ENCODE measurements at places on chromosomes 6 and 20. TPM values are rescaled to one million over a fixed set of nuclear protein-coding genes. Genes with fewer than 3 reads are reported as not detected.

DNA sequence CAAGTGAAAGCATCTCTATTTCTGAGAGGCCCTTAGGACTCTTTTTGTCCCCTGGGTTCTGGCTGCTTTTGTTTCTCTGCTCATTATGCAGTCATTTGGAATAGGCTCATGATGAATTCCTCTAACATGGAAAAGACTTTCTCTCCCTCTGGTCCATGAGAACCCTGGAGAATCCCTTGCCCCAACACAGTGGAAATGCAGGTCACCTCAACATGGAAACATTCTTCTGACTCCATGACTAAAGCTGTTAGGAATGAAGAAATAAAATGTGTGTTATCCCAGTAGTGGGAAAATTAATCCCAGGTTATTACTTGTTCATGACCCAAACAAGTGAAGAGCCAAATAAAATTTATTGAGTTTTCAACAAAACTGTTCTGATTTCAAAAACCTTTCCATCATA, 458.6 kb downstream of the EPM2A start:
- no peak for DNase-seq
- H3K4me3 ChIP-seq, result no peak overlapping the region
- no peaks in the 10 kb centered on the region for H3K27me3 ChIP-seq
- no peaks in the 10 kb centered on the region for H3K4me1 ChIP-seq

- no peaks in the 10 kb centered on the region for H3K27me3 ChIP-seq
- DNase-seq, result no peak
- no peak overlapping the region for H3K4me3 ChIP-seq
- no peak overlapping the region for H3K27ac ChIP-seq
- H3K36me3 ChIP-seq, result no peaks in the 10 kb centered on the region
Measured at GRCh38 chr20:10060226-10060625, 25.4 kb downstream of the ANKEF1 start.

Gene MLN
- not detected for polyA plus RNA-seq

Gene OTOR
- polyA plus RNA-seq, result not detected

- DNase-seq, result no peak
- H3K4me3 ChIP-seq, result no peak overlapping the region
- H3K27me3 ChIP-seq, result no peaks in the 10 kb centered on the region
- H3K4me1 ChIP-seq, result no peaks in the 10 kb centered on the region
- no peaks in the 10 kb centered on the region for H3K36me3 ChIP-seq
Measured at GRCh38 chr6:143782481-143782880, 60.7 kb upstream of the LTV1 start.

DNA sequence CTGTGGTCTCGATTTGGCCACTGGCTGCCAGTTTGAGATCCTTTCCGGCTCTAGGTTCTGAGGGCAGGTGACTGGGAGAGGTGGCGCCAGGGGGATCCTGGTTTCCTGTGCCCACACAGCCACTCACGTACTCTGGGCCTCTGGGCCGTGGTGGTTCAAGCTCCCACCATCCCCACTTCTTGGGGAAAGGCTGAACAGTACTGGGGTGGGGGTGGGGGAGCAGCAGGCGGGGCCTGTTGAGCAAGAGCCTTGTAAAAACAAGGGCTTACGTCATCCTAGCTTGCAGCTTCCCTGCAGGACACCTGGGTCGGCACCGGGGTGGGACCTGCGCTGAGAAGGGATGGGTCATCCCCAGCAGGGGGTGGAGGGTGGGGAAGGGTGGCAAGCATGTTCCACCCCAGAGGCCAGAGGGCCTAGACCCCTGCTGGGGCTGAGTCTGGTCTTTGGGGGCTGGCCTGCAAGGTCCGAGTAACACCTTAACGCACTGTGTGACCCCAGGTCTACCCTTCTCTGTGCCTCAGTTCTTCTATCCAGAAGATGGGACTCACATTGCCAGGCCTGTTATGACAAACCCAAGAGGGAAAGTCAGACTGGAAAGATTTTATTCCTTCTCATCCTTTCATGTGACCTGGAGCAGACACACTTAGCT, 3.1 kb upstream of the CEBPB start:
- peak overlapping the region; percentile 58 for H3K27ac ChIP-seq
- H3K4me1 ChIP-seq, result peaks cover 43% of the 10 kb centered on the region
- no peaks in the 10 kb centered on the region for H3K36me3 ChIP-seq
- DNase-seq, result no peak
- H3K27me3 ChIP-seq, result no peaks in the 10 kb centered on the region
- H3K4me3 ChIP-seq, result no peak overlapping the region

- no peaks in the 10 kb centered on the region for H3K36me3 ChIP-seq
- peaks cover 19% of the 10 kb centered on the region for H3K4me1 ChIP-seq
- no peaks in the 10 kb centered on the region for H3K27me3 ChIP-seq
- no peak overlapping the region for H3K27ac ChIP-seq
Measured at GRCh38 chr6:137391061-137391814, 103.0 kb downstream of the OLIG3 start.

DNA sequence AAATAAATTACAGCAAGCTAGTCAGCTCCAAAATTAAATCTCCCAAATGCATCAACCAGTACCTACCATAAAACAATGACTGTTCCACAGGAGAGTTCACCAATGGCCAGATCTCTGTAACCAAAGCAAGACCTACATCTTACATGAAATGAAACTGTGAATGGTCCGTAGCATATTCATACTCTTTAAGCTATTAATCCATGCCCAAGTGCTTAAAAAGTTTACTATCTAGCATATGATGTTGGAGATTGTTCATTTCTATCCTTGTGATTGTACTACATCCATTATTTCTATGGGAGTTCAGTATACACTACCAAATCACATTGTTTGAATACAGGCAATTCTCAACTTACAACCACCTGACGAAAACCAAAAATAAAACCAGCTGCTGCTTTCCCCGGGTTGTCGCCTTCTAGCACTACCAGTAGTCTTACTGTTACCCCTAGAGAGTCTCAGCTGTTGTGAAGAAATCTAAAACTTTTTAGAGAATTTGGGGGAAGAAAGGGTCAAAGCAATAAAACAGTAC, 38.0 kb downstream of the HIVEP2 start:
- DNase-seq, result no peak
- no peak overlapping the region for H3K4me3 ChIP-seq
- no peaks in the 10 kb centered on the region for H3K27me3 ChIP-seq
- H3K27ac ChIP-seq, result no peak overlapping the region
- peaks cover 3% of the 10 kb centered on the region for H3K4me1 ChIP-seq
- no peaks in the 10 kb centered on the region for H3K36me3 ChIP-seq

DNA sequence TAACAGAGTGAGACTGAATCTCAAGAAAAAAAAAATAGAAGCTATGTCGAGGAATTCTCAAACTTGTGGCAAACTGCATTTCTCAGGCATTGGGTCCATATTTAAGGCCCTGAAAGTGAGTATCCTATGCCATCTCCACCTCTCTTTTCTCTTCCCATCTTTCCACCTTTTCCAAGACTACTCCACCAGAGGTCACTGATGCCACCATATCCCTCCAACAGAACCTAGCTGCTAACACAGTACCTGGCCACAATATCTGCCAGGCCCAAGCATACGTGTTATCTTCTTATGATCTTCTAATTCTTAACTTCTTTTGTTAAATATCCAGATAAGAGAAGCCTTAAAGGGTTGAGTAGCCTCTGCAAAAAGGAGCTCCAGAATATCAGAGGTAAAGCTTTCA, 8.2 kb upstream of the ADGRF4 start:
- no peak overlapping the region for H3K4me3 ChIP-seq
- no peaks in the 10 kb centered on the region for H3K4me1 ChIP-seq
- no peaks in the 10 kb centered on the region for H3K27me3 ChIP-seq
- H3K36me3 ChIP-seq, result no peaks in the 10 kb centered on the region
- no peak for DNase-seq

- no peak overlapping the region for H3K4me3 ChIP-seq
- DNase-seq, result peak; percentile 76
- H3K27ac ChIP-seq, result peak overlapping the region; percentile 34
- no peaks in the 10 kb centered on the region for H3K36me3 ChIP-seq
- no peaks in the 10 kb centered on the region for H3K27me3 ChIP-seq
Measured at GRCh38 chr6:90285611-90286381, 10.8 kb downstream of the BACH2 start.

- H3K27me3 ChIP-seq, result no peaks in the 10 kb centered on the region
- no peaks in the 10 kb centered on the region for H3K36me3 ChIP-seq
- no peaks in the 10 kb centered on the region for H3K4me1 ChIP-seq
- H3K4me3 ChIP-seq, result no peak overlapping the region
- no peak for DNase-seq
Measured at GRCh38 chr20:52217689-52218395, 26.3 kb upstream of the ZFP64 start.

GRCh38 chr6:85135376-85136094, 314.3 kb upstream of the NT5E start:
- H3K4me3 ChIP-seq, result no peak overlapping the region
- no peak overlapping the region for H3K27ac ChIP-seq
- H3K36me3 ChIP-seq, result no peaks in the 10 kb centered on the region

DNA sequence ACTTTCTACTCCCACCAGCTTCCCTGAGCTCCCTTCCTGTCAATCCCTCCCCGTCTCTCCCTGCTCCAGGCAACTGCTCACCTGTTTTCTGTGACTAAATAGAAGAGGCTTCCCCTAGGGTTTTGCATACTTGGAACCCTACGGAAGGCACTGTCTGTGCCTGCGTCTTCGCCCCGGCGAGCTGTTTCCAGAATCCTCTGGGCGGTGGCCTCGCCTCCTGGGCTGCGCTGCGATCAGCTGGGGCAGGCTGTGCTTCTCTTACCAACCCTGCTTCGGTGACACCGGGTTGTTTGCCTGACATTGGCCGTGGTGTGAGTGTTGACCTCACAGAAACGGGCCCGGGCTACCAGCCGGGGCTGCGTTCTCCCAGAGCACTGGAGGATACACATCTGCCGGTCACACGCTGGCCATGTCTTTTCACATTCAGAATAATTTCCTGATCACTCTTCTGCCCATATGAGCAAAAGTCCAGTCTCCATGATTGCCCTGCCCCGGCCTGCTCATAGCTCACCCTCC, 29.4 kb upstream of the CCR6 start:
- no peak overlapping the region for H3K4me3 ChIP-seq
- no peaks in the 10 kb centered on the region for H3K36me3 ChIP-seq
- peak overlapping the region; percentile 91 for H3K27ac ChIP-seq
- H3K27me3 ChIP-seq, result no peaks in the 10 kb centered on the region
- no peak for DNase-seq
- no peaks in the 10 kb centered on the region for H3K4me1 ChIP-seq

Gene TSHZ2
- polyA plus RNA-seq, result 17.2 TPM

Gene FAM209B
- not detected for polyA plus RNA-seq

GRCh38 chr20:49671433-49671832, 42.2 kb downstream of the B4GALT5 start:
- no peak overlapping the region for H3K4me3 ChIP-seq
- no peak for DNase-seq
- H3K27me3 ChIP-seq, result no peaks in the 10 kb centered on the region
- H3K4me1 ChIP-seq, result peaks cover 29% of the 10 kb centered on the region

- no peak overlapping the region for H3K27ac ChIP-seq
- no peak overlapping the region for H3K4me3 ChIP-seq
- peaks cover 53% of the 10 kb centered on the region for H3K4me1 ChIP-seq
- H3K36me3 ChIP-seq, result no peaks in the 10 kb centered on the region
- H3K27me3 ChIP-seq, result no peaks in the 10 kb centered on the region
Measured at GRCh38 chr6:108644252-108644651, 83.5 kb downstream of the FOXO3 start.

- H3K4me1 ChIP-seq, result no peaks in the 10 kb centered on the region
- H3K27me3 ChIP-seq, result no peaks in the 10 kb centered on the region
- no peak overlapping the region for H3K4me3 ChIP-seq
- no peak overlapping the region for H3K27ac ChIP-seq
Measured at GRCh38 chr20:33407796-33408195, 6.5 kb upstream of the CDK5RAP1 start.

GRCh38 chr20:63095718-63096654, 89.2 kb upstream of the BHLHE23 start:
- H3K27me3 ChIP-seq, result peaks cover 91% of the 10 kb centered on the region
- peak; percentile 26 for DNase-seq
- no peaks in the 10 kb centered on the region for H3K36me3 ChIP-seq
- no peak overlapping the region for H3K4me3 ChIP-seq

DNA sequence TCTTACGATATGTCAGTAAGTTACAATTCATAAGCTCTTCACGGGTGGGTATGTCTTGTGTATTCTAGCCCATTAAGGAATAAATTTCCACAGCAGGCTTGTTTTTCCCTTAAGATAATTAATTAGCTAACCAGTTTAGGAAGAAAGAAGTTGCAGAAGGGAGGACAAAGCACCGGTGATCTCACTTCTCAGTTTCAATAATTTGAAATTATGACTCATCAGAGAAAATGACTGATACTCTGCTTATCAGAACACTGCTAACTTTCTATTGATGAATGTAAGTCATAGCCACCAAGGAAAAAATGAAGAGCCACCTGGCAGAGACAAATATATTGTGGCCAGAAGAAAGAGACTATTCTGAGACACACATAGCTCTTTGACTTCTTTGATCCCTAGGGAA, 35.0 kb upstream of the ENTPD6 start:
- no peak overlapping the region for H3K4me3 ChIP-seq
- no peak for DNase-seq
- no peak overlapping the region for H3K27ac ChIP-seq
- no peaks in the 10 kb centered on the region for H3K36me3 ChIP-seq
- no peaks in the 10 kb centered on the region for H3K27me3 ChIP-seq

Gene LPIN3
- polyA plus RNA-seq, result 14.5 TPM

GRCh38 chr6:145267076-145267867, 468.0 kb downstream of the EPM2A start:
- H3K27me3 ChIP-seq, result no peaks in the 10 kb centered on the region
- no peaks in the 10 kb centered on the region for H3K4me1 ChIP-seq
- H3K27ac ChIP-seq, result no peak overlapping the region
- H3K36me3 ChIP-seq, result no peaks in the 10 kb centered on the region
- no peak for DNase-seq

- DNase-seq, result no peak
- no peak overlapping the region for H3K27ac ChIP-seq
- H3K4me1 ChIP-seq, result peaks cover 5% of the 10 kb centered on the region
- no peak overlapping the region for H3K4me3 ChIP-seq
Measured at GRCh38 chr20:34403063-34403827, 40.2 kb downstream of the ITCH start.

DNA sequence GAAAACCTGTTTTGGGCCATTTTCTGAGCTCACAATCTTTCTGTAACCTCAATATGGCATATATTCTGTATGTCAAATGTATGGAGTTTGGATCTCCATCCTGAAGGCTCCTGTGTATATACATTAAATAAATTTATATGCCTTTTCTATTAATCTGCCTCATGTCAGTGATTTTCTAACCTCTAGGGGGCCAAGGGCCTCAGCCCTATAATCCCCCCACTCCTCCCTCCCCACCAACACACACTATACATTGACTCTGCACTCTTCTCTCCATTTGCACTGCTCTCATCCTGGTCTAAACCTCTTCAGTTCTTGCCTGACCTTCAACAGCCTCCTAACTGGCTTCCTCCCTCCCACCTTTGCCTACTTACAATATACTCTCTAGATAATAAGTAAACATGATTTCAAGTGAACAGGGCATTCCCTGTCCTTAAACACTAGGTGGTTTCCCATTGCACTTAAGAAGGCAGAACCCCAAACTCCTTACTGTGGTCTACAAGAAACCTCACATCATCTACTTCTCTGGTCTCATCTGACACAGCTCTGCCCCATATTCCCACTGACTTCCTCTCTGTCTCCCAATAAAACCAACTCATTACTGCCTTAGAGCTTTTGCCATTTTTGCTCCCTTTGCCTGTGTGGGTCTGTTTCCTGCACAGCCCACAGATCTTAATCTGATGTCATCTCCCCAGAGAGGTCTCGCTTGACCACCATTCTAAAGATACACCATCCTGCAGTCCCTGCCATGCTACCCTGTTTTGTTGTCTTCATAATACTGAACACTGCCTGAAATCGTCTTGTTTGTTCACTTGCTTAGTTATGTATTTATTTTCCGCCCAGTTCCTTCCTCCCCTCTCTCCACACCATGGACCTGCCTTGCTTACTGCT, 213.7 kb downstream of the SYNE1 start:
- no peak overlapping the region for H3K27ac ChIP-seq
- no peaks in the 10 kb centered on the region for H3K4me1 ChIP-seq
- no peaks in the 10 kb centered on the region for H3K36me3 ChIP-seq
- DNase-seq, result no peak
- no peaks in the 10 kb centered on the region for H3K27me3 ChIP-seq

Measured in left lung (tissue), 14 donors.